ENCODE measurements at places on chromosomes 16 and 17. TPM values are rescaled to one million over a fixed set of nuclear protein-coding genes. Genes with fewer than 3 reads are reported as not detected.

DNA sequence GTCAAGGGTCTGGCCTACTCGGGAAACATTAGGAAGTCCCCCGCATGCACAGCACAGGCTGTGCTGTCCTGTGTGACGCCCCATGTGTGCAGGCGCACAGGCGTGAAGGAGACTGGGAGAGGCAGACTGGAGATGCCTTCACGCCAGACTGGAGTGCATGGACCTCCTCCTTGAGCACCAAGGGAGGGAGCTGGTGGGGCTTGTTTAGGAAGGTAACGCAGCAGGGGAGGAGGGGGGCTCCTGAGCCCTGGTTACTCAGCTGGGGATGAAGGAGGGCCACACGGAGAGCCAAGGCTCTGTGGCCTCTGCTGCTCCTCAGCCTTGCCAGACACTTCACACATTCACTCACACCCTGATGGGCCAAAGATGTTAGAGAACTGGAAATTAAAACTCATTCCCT is 7.7 kb downstream of the HSDL1 start:
- H3K27ac ChIP-seq: no peak overlapping the region
- no peaks in the 10 kb centered on the region for H3K27me3 ChIP-seq
- H3K36me3 ChIP-seq: no peaks in the 10 kb centered on the region
- no peak for DNase-seq

Gene SMG6
- total RNA-seq: 63.0 TPM

Gene ATP6V0C
- 34.8 TPM for total RNA-seq

Gene TMEM220
- total RNA-seq: 13.3 TPM

Gene MKS1
- 24.2 TPM for total RNA-seq

Gene PPL
- total RNA-seq: 37.8 TPM

DNA sequence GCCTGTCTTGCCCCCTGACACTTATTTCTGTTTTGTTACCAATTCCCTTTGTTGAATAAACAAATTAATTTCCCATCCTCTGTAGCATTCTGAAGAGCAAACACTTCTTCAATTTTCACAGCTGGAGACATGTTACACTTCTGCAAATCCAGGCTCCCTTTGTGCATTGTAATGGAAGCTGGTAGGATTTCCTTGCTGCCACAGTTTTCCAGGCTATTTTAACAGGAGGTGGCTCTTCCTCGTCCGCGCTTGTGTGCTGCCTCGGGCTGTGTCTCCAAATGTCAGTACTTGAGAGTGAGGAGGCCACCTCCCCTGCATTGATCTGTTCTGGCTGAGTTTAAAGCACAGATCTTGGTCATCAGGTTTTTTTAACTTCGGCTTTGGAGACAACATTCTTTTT is 40.0 kb downstream of the SOST start:
- H3K4me3 ChIP-seq: no peak overlapping the region
- no peaks in the 10 kb centered on the region for H3K4me1 ChIP-seq
- no peaks in the 10 kb centered on the region for H3K27me3 ChIP-seq

Gene MYH13
- total RNA-seq: not detected

- DNase-seq: peak; percentile 80
- no peaks in the 10 kb centered on the region for H3K36me3 ChIP-seq
- no peak overlapping the region for H3K27ac ChIP-seq
- H3K27me3 ChIP-seq: no peaks in the 10 kb centered on the region
These were observed 8.0 kb downstream of the ALOX12B start for GRCh38 chr17:8079291-8080207.

DNA sequence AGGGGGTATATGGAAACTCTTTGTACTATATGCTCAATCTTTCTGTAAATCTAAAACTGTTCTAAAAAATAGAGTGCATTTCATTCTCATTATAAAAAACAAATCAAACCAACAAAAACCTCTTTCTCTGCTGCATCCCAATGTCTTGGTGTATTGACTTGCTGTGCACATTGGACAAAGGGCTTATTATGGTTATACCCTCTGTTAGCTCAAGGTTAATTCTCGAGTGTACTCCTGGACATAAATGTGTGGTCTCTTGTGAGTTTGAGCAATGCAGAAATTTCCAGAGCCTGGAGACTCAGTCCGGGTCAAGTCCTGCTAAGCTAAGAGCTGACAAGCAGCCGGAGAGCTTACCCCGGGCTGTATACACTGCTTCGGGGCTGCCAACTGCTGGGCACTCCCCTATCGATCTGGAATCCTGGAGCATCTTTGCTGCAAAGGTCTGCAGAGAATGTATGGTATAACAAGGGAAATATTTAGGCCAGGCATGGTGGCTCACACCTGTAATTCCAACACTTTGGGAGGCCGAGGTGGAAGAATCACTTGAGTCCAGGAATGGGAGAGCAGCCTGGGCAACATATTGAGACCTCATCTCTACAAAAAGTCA is 66.2 kb upstream of the BRD7 start:
- H3K27me3 ChIP-seq: no peaks in the 10 kb centered on the region
- H3K36me3 ChIP-seq: no peaks in the 10 kb centered on the region
- DNase-seq: no peak
- H3K4me3 ChIP-seq: no peak overlapping the region

DNA sequence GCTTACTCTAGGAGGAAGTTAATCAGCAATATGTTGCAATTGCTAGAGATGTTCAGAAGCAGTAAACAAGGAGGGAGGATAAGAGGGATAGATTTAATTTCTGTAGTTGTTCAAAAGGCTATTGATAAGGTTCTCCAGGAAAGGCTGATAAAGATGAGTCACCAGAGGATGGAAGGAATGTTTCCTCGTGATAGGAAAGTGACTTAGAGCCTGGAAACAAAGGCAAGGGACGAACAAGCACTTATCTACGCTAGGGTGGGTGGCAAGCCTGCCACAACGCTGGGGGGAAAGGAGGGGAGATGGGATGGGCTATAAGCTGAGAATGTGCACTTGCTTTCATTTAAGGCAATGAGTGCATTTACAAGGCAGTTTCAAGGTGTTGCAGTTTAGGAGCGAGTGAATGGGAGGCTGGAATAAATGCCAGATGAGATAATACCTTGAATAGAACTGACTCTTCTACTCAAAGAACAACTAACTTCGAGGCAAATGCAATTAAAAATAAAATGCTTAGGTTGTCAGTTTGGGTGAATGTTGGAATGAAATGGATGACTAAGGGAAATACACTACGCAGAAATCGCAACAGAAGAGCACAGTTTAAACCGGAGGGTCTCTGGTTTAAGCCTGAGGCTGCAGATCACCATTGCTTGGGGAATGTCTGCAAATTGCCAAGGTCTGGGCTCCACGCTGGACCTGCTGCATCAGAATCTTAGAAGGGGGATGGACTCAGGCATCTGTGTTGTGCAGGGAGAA is 76.0 kb upstream of the RBBP6 start:
- no peaks in the 10 kb centered on the region for H3K27me3 ChIP-seq
- no peak overlapping the region for H3K4me3 ChIP-seq
- no peaks in the 10 kb centered on the region for H3K36me3 ChIP-seq
- H3K4me1 ChIP-seq: no peaks in the 10 kb centered on the region
- no peak for DNase-seq

DNA sequence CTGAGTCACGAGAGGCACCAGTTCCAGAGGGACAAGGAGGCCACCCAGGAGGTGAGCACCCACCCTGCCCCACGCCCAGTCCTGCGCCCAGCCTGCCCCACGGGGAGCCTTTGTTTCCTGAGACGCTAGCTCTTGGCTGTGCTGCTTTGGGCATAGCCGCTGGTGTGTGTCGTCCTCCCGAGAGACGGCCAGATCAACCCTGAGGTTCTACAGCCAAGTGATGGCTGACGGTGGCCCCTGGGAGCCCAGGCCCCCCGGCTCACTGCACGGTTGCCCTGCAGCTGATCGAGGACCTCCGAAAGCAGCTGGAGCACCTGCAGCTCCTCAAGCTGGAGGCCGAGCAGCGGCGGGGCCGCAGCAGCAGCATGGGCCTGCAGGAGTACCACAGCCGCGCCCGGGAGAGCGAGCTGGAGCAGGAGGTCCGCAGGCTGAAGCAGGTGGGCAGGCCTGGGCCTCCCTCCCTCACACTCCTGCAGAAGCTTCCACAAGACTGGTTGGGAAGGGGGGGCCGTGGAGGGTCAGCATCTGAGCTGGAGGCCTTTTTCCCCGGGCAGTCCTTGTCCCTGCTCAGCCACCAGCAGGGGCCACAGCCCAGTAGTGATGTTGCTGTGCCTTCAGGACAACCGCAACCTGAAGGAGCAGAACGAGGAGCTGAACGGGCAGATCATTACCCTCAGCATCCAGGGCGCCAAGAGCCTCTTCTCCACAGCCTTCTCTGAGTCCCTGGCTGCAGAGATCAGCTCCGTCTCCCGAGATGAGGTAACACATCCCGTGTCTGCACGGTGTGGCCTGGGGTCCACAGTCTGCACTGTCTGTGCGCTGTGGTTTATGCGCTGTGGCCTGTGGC is 7.4 kb upstream of the CAPN15 start:
- no peaks in the 10 kb centered on the region for H3K36me3 ChIP-seq
- no peaks in the 10 kb centered on the region for H3K27me3 ChIP-seq
- no peak for DNase-seq
- H3K27ac ChIP-seq: no peak overlapping the region
- H3K4me1 ChIP-seq: peaks cover 4% of the 10 kb centered on the region

DNA sequence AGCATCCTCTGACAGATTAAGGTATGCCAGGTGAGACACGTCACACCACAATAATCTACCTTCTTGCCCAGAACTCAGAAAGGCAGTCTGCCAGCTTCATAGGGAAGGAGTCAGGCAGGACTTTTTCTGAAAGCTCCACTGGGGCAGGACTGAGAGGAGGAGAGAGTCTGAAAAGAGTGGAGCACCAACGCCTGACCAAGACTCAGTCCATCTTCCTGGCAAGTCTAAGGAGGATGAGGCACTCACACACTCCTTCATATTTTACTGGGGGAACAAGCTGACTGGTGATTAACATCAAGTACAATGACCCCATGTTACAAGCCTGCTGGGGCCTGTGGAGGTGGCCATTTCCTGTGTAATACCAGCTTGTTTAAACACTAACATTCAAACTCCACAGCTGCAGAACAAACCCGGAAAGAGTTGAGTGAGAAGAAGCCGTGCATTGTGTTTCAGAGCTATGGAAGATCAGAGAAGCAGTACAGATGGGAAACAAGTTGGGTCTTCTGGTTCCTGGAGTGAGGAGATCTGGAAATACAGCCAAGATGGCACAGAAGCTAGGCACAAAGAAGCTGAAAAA is 122.4 kb downstream of the HIC1 start:
- H3K27me3 ChIP-seq: no peaks in the 10 kb centered on the region
- no peak for DNase-seq
- H3K4me3 ChIP-seq: no peak overlapping the region
- peaks cover 71% of the 10 kb centered on the region for H3K4me1 ChIP-seq
- peak overlapping the region; percentile 41 for H3K27ac ChIP-seq
- H3K36me3 ChIP-seq: no peaks in the 10 kb centered on the region

DNA sequence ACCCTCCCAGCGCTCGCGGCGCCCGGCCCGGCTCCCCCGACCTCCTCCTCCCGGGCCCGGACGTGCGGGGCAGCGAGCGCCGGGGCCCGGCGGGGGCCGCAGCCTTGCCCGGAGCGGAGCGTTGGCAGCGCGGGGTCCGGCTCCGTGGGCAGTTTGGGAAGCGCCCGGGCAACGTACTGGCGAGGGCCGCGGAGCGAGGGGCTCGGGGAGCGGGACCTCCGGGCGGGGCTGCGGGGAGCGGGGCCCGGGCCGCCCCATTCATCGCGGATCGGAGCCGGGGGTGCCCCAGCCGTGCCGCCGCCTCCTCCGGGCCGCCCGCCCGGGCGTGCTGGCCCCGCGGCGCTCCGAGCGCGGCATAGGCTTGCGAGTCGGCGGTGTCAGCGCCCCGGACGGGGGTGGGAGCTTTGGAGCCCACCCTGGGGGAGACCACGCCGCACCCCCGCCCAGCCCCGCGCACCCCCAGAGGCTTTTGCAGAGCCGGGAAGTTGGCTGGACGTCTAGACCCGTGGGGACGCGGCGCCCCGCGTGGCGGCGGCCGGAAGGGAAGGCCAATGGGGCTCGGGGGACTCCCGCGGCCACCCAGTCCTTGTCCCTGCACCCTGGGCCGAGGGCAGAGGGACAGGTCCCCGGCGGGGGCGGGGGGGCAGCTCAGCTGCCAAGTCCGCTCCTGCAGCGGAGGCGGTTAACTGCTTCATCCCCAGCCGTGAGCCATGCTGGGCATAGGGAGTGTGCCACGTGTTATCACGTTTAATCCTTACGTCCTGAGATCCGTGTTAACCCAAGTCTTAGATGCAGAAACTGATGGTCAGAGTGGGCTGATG is 852 bp downstream of the ZNF469 start:
- H3K36me3 ChIP-seq: no peaks in the 10 kb centered on the region
- H3K27ac ChIP-seq: no peak overlapping the region
- H3K4me1 ChIP-seq: peaks cover 19% of the 10 kb centered on the region
- peak; percentile 72 for DNase-seq

- no peak for DNase-seq
- H3K4me1 ChIP-seq: no peaks in the 10 kb centered on the region
- H3K27ac ChIP-seq: no peak overlapping the region
- H3K36me3 ChIP-seq: no peaks in the 10 kb centered on the region
- H3K27me3 ChIP-seq: no peaks in the 10 kb centered on the region
- H3K4me3 ChIP-seq: no peak overlapping the region
These were observed 238.9 kb downstream of the CDH8 start for GRCh38 chr16:61797296-61797795.

DNA sequence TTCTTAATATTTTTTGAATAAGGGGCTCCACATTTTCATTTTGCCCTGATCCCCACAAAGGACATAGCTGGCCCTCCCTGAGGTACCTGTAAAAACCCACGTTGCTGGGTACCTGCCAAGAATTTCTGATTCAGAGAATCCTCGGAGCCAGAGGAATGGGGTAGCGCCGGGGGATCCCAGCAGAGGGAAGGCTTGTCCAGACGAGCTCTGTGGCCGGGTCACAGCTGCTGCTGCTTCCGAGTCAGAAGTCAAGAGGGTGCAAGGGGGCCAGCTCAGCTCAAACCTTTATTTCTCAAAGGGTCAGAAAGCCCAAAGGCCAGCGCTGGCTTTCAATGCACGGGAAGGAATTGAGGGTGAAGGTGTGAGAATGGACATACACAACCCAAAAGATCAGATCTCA is 68.9 kb upstream of the SDK2 start:
- H3K27me3 ChIP-seq: no peaks in the 10 kb centered on the region
- no peak overlapping the region for H3K27ac ChIP-seq
- H3K36me3 ChIP-seq: no peaks in the 10 kb centered on the region
- no peaks in the 10 kb centered on the region for H3K4me1 ChIP-seq

- no peak for DNase-seq
- H3K27me3 ChIP-seq: no peaks in the 10 kb centered on the region
- H3K36me3 ChIP-seq: no peaks in the 10 kb centered on the region
- H3K4me3 ChIP-seq: no peak overlapping the region
- peaks cover 2% of the 10 kb centered on the region for H3K4me1 ChIP-seq
These were observed 33.2 kb downstream of the USP32 start for GRCh38 chr17:60358606-60359225.

- H3K27ac ChIP-seq: no peak overlapping the region
These were observed 35.6 kb upstream of the MNT start for GRCh38 chr17:2436316-2436905.

DNA sequence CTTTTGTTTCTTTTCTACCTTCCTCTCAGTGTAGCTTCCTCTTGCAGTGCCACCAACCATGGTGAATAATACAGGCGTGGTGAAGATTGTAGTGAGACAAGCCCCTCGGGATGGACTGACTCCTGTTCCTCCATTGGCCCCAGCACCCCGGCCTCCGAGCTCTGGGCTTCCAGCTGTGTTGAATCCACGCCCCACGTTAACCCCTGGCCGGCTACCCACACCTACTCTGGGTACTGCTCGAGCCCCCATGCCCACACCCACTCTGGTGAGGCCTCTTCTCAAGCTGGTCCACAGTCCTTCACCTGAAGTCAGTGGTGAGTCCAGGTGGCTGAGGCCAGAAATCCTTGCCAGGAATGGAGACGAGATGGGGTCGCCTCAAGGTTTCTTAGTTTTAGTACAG is 23.9 kb downstream of the SRCAP start:
- H3K27me3 ChIP-seq: no peaks in the 10 kb centered on the region
- no peak overlapping the region for H3K4me3 ChIP-seq
- no peak overlapping the region for H3K27ac ChIP-seq
- DNase-seq: no peak

Gene OTOA
- not detected for total RNA-seq

Measured in ovary (tissue), 10 donors.